Hematopoietic multipotent progenitor cell treated with erythropoietin and hydrocortisone succinate and interleukin-3 and kit ligand, for 15 days (in vitro differentiated cells): ENCODE measurements at places on chromosomes 2 and 18.

GRCh38 chr2:8567469-8568260 is 114.2 kb upstream of the ID2 start:
- no peak for DNase-seq

GRCh38 chr2:74099835-74100234 is 47.9 kb downstream of the BOLA3 start:
- DNase-seq, result peak; percentile 82

GRCh38 chr2:233692648-233693047 is at the start of gene UGT1A6:
UGT1A6 (plus strand) TSS chr2:233692890; CDS start chr2:233693005, 115 bp downstream.
- no peak for DNase-seq

GRCh38 chr2:160984426-160985077 is 175.7 kb upstream of the TANK start:
- no peak for DNase-seq

DNA sequence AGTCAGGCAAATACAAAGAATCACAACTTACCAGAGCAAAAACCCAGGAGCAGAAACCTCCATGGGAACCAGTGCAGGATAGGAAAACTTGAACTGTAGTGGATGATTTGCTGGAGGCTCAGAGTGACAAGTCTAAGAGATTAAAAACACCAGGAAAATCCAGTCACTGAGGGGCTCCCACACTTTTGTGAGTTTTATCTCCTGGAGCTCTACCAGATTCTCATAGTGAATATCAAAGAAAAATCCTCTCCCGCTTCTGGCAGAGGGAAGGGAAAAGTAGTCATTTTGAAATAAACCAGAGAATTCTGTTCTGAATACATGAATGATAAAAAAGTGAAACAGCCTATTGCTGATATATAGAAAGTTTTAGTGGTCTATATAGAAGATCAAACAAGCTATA is 23.1 kb downstream of the NABP1 start:
- DNase-seq, result no peak

DNA sequence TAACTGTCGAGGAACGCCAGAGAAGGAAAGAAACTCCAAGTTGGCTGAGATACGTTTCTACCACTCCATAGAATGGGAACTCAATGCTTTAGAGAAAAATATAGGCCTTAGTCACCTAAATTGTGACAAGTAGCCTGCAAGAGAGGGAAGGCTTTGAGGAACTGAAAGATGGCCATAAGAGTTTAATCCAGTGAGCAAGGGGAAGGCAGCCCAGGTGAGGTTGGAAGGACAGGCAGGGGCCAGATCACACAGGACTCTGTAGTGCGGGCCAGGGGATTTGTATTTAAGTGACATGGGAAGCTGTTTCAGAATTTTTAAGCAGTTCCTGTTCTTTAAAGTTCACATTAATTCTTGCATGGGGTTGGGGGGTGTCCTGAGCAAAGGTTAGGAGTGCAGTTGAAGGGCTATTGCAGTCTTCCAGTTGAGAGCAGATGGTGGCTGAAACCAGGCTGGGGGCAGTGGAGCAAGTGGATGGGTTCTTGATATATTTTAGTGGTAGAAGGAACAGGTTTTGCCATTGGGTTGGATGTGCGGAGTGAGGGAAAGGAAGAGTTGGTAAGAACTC is 138.9 kb upstream of the PELI1 start:
- no peak for DNase-seq
